ENCODE measurements at places on chromosomes 11 and 22.

- no peak for DNase-seq
These were observed 81.9 kb downstream of the PPP2R1B start for GRCh38 chr11:111684251-111684650.

DNA sequence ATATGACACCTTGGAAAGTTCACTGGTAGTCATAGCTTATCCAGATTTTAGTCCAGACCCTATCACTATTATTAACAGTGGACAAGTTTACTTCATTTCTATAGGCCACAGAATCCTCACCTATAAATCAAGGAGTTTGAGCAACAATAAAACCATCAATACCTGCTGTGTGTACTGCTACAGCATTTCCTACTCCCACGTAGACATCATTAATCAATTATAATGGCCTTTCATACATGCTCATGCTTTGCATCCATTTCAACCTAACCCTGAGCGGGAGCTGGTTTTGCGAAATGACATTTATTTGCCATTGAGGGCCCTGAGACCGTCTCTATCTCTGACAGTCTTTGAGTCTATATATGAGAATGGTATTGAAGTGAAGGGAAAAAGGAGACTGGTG lies 312.3 kb downstream of the FAT3 start:
- no peak for DNase-seq

DNA sequence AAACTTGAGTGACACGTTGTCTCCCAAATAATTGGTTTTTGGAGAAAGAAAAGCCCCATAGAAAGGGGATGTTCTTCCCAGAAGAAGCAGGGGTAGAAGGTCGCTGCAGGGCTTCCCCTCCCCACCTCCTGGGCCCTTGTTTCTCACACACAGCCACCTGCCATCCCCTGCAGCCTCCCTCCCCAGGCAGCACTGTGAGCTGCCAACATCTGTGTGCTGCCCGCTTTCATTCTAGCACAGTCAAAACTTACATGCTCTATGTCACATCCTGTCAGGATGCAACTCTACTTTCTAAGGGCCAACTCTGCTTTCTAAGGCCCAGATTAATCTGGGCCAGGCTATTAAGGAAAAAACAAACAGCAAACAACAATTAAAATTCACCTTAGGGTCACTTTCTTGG lies 309.4 kb upstream of the ZC3H12C start:
- DNase-seq: peak; percentile 91

GRCh38 chr11:69297787-69298266 lies 3.9 kb downstream of the MYEOV start:
- DNase-seq: peak; percentile 30

Data from MM.1S (cell line).